ENCODE measurements at places on chromosomes 1 and 21.

GRCh38 chr1:25037174-25038074, 107.3 kb upstream of the RUNX3 start:
- peak; percentile 65 for DNase-seq

DNA sequence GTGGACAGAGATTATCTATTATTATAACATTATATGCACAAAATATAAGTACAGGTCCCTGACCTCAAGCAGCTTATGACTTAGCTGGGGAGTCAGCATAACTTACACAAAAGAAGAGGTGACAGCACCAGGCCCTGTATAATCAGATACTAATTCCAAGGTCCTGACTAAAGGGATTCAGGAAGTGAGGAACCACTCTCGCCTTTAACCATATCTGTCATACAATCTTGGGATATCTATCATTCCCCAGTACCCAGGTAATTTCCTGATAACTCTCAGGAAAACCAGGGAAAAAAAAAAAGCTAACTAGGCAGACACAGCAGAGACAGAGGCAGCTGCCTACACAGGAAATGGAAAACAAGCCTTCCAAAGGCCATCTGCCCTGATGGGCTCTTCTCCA, 78.5 kb upstream of the CAMK1G start:
- no peak for DNase-seq

DNA sequence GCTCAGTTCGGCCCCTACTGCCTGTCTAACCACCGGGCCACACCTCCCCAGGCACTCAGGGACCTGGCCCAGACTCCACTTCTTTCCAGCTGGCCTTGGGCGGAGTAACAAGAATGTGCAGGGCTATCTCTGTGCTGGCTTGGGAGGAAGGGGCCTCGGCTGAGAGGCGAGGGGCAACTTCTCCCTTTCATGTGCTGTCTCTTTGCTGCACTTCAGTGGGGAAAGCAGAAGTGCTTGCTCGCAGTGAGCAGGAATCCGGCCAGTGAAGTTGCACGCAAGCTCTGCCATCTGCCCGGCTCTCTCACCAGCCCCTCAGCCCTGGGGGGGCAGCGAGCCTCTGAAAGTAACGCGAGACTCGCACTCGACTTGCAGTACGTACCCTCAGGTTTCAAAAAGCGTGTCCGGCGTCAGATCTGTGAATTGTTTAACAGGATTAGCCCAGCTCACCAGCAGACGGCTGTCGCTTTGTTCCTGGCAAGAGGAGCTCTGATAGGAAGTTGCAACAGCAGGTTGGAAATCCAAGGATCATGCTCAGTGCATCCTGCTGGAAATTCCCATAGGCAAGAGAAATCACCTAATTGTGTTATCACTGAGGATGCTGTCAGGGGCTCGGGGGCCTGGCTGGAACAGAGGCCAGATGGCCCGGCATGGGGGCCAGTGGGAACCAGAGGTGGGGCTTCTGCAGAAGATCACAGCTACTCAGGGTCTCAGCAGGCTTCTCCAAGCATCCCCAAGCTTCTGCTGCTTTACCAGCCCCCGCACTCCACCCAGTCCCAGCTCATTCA, 221.1 kb downstream of the NPHP4 start:
- no peak for DNase-seq

DNA sequence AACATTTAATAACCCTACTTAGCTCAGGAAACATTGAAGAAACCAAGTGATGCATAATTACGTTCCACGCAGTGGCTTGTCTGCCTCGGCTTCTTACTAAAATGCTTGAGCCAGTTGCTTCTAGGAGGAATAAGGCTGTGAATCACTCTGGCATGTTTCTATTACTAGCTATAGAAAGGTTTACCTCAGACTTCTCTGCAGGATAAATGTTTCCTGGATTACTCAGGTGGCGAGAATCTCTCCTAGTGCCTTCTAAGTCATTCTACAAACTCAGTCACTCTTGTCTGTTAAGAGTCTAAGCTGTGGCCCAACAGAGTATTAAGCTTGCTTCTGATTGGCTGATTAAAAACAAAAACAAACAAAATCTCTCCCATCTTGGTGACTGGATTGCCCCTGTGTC, 92.0 kb upstream of the RALGPS2 start:
- no peak for DNase-seq

- no peak for DNase-seq
Observed at GRCh38 chr1:35226546-35226945, 33.6 kb upstream of the SFPQ start.

- no peak for DNase-seq
Observed at GRCh38 chr1:178939338-178940067, 68.6 kb upstream of the ANGPTL1 start.

GRCh38 chr1:56320464-56321149, 258.8 kb downstream of the PLPP3 start:
- no peak for DNase-seq

DNA sequence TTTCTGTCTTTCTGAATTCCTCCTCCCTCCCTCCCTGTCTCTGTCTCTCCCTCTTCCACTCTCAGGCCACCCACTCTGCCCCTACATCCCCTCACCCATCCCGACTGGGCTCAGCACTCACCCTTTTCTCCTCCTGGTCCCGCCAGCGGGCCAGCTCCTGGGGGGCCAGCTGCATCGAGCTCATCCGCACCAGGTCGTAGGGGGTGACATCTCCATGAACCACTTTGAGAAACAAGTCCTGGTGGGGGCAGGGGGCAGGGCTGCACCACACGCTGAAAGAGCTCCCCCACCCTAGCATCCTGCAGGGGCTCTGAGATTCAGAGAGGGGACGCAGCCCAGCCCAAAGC, 17.8 kb downstream of the SPOCD1 start:
- DNase-seq = no peak

GRCh38 chr1:162381383-162381782, at the start of gene C1orf226:
Gene C1orf226, plus strand, starts transcription at chr1:162381728. Its CDS starts 174 bp downstream, at chr1:162381902.
- DNase-seq = no peak

GRCh38 chr1:6298940-6299465, 38.1 kb upstream of the GPR153 start:
- DNase-seq = no peak

- DNase-seq = no peak
Observed at GRCh38 chr1:73901738-73902137, 296.2 kb downstream of the LRRIQ3 start.

DNA sequence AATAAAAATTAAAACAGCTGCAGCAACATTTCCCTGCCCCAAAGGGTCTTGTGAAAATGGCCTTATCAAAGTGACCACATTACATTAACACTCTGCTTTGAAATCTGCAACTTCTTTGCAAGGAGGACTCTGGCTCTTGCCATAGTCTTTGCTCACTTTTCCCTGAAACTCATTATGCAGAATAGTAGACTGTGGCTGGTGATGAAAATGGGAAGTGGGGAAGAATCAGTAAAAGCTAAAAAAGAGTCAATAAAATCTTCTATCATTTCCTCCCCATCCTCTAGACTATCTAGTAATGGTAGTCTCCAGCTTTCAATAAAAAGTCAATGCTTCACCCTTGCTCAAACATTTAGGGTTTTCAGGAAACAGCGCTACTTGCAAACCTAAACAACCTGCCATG, 18.6 kb upstream of the NUP133 start:
- no peak for DNase-seq

- DNase-seq = no peak
Observed at GRCh38 chr1:151846062-151846568, 6.5 kb upstream of the C2CD4D start.

GRCh38 chr1:3889936-3890335, 10.1 kb downstream of the C1orf174 start:
- no peak for DNase-seq

DNA sequence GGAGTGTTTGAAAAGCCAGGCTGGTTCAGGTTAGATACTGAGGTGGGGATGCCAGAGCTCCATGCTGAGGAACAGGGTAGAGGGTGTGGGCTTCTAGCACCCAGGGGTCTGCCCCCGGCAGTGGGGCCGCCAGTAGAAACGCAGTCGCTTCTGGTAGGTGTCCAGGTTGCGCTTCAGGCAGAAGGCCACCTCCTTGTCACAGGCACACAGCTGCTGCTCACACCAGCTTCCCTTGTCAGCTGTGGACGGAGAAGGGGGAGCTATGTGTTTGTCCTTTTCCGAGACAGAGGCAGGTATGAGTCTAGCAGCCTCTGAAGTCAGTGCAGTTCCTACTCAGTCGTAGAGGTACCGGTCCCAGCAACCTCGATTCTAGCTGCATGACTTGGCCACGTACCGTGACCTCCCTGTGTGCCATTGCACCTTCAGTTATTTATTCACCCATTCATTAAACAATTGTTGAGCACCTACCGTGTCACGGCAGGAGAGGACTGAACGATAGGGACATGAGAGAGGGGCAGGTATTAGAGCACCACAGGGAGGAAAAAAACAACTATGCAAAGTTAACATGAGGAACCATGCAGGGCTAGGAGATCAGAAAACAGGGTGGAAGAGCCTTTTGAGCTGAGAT, 5.2 kb downstream of the PLA2G2D start:
- DNase-seq = no peak

DNA sequence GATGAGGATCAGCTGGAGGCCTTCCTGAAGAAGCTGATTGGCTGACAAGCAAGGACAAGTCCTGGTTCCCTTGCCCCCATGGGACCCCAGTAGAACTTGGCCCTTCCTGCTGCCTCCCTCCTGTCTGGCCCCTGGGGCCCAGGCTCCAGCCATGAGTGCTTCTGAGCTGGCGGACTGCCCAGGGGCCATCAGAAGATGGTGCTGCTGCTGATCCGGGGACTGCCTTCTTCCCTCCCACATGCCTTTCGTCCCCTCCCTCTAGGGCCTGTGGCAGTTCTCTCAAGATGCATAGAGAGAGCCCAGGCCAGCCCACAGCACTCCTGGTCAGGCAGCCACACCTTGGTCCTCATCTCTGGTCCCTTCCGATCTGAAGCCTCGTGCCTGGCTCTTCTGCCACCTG, 57.9 kb upstream of the PRKACB start:
- DNase-seq = no peak

GRCh38 chr1:9900142-9901043, 9.7 kb downstream of the CTNNBIP1 start:
- no peak for DNase-seq

DNA sequence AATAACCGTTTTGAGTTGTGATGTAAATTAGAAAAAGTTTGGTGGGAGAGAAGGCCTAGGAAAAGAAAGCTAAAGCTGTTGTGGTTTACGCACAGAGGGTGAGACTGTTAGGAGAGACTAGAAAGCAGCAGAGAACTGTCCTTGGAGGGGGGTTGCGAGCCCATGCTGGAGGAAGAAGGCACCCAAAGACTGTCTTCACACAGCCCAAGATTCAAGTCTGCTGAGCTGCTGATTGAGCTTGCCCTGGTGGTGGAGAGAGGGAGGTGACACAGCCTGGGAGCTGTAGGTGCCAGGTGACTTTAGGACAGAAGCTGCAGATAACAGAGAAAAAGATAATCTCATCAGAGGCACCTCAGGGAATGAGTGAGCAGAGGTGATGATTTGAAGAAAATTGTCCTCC, 18.3 kb upstream of the TLR5 start:
- DNase-seq = no peak

DNA sequence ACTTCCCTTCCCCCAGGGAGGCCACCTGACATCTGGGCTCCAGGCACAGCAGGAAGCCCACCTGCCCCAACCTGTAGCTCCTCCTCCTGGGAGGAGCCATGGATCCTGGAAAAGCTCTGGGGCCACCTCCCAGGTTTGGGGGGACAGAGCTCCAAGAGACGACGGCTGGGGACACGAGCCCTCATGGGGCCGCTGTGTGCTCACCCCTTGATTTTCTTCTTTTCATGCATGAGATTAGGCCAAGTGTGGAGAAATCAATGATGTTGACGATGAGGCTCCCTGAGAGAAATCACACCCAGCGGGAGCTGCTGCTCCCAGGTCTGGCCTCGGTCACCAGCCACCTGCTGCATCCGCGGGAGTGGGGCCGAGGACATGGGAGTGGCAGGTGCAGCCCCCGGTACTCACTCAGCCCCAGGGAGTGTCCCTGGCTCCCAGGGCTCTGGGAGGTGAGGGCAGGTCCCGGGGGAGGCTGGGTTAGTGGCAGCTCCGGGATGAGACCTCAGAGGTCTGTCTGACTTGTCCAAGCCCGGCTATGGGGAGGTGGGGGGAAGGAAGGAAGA, 8.7 kb downstream of the TNFRSF14 start:
- no peak for DNase-seq

DNA sequence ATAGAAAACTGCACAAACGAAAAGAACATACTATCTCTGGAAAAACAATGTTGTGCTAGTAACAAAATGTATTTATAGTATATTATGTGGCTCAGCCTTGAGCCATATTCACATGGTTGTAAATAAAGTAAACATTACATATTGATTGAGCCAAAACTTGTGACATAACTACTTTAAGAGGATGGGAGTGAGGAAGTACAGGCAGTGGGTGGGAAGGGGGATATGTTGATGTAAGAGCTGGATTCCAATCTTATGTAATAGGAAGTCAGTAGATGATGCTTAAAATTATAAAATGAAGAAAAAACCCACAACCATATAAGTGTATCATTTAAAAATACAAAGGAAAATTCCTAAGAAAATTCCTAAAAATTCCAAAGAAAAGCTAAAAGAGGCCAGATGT, 42.7 kb downstream of the RHOU start:
- no peak for DNase-seq

- DNase-seq = no peak
Observed at GRCh38 chr1:75327395-75327794, 193.2 kb downstream of the LHX8 start.

- DNase-seq = no peak
Observed at GRCh38 chr1:1419813-1420653, 1.0 kb downstream of the ANKRD65 start.

DNA sequence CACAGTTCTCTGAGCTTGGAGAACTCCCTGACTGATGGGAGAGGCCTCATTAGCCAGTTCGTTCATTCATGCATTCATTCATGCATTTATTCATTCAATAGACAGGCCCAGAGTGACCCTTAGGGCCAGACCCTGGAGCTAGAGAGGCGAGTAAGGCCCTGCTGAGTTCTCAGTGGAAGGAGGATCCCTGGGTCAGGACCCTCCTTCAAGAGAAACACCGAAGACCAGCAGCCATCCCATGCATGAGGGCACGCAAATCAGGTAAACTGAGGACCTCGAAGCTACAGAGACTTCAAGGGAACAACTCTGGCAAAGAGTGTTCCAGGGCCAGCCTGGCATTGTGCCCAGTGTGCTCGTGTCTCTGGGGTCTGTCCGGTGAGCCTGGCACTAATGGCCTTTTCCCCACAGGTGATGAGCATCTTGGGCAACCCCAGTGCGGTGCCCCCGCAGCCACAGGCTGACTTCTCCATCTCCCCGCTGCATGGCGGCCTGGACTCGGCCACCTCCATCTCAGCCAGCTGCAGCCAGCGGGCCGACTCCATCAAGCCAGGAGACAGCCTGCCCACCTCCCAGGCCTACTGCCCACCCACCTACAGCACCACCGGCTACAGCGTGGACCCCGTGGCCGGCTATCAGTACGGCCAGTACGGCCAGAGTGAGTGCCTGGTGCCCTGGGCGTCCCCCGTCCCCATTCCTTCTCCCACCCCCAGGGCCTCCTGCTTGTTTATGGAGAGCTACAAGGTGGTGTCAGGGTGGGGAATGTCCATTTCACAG, 104.8 kb downstream of the PAX7 start:
- DNase-seq = no peak

DNA sequence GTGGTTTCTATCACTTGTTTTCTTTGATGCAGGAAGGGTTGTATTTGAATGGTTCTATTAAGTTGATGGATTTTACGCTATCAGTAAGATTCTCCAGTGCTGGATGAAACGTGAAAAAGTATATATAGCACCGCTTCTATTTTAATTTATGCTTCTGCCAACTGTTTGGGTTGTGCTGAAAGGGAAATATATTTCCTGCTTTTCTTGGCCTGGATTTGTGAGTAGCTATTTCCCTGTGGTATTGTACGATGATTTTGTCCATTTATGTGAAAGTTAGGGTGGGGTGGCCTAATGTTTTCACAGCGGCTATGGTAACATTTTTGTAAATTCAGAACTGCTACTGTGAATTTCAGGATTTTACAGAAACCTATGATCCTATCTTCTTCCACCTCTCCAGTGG, 322 bp downstream of the C1orf162 start:
- no peak for DNase-seq

All from activated CD8-positive, alpha-beta memory T cell treated with anti-CD3 and anti-CD28 coated beads, Interleukin-2, amount 50 U/mL, for 4 hours (primary cell).